ENCODE measurements at places on chromosomes 4 and X.

DNA sequence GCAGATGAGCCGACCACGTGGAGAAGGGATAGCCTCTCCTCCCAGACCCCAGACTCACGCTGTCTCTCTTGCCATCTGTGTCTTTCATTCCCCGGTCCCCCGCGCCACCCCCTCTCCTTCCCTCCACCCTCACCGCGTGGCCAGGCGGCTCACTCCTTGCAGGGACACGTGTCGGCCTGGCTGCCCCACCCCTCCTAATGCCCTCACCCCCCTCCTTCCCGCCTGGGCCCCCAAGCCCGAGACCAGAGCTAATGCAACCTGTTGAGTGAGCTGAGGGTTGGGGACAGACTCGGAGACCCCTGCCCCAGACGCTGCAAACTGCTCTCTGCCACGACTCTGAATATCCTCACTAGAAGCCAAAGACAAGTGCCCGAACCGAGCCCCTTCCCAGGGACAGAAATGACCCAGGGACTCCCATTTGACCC is 1.8 kb downstream of the SLC38A5 start:
- DNase-seq, result no peak

- DNase-seq, result no peak
Observed at GRCh38 chr4:3470244-3471097, 7.4 kb downstream of the DOK7 start.

DNA sequence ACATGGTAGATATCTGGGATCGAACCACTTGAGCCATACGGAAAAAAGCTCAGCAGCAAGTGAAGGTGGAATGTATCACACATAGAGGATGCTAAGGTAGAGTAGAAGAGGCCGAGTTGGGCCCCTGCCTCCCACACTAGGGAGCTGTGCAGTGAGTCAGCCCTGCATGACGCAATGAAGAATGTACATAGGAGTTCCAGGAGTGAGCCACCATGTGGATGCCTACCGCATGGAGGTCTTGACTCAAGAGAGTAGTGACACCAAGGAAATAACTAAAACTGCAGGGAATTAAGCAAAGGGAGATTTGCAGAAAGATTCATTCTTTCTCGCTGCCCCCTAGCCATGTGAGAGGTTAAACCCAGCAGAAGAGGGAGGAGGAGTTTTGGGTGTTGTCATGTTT is 389.6 kb upstream of the IGFBP7 start:
- DNase-seq, result no peak

DNA sequence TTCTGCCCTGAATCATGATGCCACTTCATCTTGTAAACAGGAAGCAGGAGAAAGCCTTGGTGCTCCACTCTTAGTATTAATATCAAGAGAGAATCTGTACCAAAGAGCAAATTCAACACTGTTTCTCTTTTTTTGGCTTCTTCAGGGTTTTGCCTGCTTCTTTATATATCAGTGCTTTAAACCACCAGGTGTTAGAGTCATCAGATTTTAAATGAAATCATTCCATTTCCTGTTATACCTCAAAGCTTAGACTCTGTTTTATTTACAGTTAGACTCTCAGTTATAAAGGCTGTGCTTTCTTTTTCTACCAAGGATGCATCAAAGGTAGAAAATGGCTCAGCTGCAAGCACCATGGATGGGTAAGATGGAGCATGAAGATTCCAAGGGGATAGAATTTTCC is 350.9 kb downstream of the CAMK2D start:
- DNase-seq, result no peak

- DNase-seq, result no peak
Observed at GRCh38 chr4:24529555-24529954, 54.8 kb downstream of the DHX15 start.

DNA sequence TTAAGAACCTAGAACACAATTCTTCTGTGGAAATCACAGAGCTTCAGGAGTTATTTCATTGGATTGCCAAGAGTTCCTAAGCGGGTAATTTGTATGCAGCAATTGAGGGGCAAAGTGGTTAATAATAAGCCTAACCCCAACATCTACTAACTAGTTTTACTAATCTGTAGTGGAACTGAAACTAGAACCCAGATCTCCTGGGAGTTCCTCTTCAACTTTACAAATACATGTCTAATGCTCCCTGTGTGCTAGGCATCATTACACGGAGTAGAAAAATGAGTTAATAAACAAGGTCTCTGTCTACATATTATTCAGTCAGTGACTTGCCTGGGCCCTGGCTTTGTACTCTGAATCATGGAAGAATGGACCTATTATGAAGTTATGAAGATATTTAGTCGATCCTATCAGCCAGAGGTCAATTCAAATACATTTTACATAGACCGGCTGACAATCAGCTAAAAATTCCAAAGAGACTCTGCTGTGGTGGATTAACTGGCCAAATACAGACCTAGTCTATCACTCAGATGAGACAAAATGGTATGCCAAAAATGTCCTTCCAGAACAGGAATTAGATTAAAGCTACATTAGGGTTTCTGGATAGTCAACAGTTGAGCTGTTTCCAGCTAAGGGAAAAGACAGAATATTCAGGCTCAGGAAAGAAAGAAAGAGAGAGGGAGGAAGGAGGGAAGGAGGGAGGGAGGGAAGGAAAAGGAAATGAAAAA is 326.0 kb downstream of the FBXW7 start:
- DNase-seq, result no peak
